ENCODE measurements at places on chromosomes 1 and 21.

GRCh38 chr21:45999581-46000181 is 18.1 kb downstream of the COL6A1 start:
- no peak for DNase-seq

DNA sequence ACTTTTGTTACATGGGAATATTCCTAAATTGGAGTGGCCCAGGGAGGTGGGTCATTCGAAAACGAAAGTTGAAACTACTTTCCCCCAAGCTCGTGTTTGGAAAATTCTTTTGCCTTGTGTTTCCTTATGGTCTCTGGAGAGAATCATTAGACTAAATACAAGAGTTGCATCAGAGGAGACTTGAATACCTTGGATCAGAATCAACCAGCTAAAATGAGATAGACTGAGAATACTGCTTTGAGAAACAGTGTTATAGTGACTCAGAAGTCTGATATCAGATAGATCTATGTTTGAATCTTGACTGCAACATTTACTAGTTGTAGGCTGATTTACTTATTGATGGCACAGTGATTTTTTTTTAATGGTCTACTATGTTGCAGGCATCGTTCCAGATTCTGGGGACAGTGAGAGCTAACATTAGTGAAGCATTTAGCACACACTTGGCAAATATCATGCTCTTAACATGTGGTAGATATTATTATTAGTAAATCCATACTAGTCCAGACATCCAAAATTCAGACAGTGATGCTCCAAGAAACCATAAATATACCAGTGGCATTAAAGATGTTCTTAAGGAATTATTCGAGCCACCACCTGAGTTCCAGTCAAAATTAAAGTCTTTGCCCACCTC is 12.9 kb upstream of the ACTN2 start:
- DNase-seq, result no peak

GRCh38 chr1:47758341-47759250 is 238.6 kb downstream of the TRABD2B start:
- DNase-seq, result no peak

DNA sequence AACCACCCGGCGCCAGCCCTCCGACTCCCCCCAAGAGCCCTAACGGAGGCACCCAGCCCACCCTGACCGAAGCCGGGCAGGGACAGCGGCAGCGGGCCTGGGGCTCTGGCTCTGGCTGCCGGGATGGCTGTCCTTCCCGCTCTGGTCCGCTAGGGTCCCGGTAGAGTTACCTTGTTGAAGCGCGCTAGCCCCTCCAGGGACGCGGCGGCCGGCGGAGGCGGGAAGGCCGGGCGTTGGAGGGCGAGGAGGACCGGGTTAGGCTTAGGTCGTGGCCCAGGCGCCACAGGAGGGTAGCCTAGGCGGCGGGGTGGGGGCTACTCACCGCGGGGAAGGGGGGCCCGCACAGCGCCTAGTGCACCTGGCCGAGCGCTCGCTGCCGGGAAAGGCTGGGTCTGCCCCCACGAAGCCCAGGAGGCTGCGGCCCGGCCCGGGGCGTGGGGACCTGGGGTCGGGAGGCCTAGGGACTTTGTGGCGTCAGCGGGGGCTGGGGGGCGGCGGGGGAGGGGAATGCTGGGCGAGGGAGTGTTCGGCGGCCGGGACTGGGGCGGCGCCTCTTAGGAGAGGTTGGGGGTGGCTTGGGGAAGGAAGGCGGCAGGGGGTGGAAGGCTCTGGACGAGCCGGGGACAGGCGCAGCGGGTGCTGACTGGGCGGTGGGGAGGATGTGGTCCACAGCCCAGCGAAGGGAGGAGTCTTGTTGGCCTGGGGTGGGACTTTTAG is at the start of gene TRIM17:
TSS of gene TRIM17 (minus strand) at position 645 of the 717 bp plus-strand sequence. CDS start 1,789 bp downstream, outside the sequence.
- no peak for DNase-seq

- no peak for DNase-seq
Measured at GRCh38 chr1:48246727-48247126, 24.2 kb downstream of the SLC5A9 start.

GRCh38 chr1:243547891-243548290 is 292.1 kb downstream of the SDCCAG8 start:
- no peak for DNase-seq

DNA sequence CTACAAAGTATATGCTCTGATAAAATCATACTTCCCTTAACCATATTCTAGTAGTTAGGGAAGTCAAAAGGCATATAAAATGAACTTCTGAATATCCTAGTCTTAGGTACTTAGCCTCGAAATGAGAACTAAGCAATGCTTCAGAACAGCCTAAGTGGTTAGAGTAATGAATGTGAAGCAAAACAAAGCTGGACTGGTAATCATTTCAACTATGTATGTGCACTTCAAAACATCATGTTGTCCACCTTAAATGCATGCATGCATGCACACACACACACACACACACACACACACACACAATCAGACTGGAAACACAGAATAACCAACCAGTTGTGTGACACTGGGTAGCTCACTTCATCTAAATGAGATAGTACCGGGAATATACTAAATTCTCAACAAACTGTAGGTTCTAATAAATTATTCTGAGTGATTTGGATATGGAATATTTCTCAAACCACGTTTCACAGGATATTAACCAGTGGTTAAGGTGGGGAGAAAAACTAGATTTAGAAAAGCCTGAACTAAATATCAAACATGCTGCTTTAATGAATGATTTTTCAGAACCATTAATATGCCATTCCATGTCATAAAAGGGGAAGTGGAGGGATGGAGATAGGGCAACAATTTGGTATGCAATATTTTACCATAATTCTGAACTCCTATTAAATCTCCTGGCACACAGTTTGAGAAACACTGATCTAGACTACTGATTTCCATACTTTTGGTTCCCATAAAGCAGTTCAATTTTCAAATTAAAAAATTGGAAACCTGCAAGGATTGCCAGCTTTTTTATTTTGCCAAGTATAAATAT is 19.5 kb downstream of the RNF115 start:
- DNase-seq, result no peak

GRCh38 chr1:200751717-200752116 is 13.0 kb downstream of the CAMSAP2 start:
- peak; percentile 82 for DNase-seq

GRCh38 chr1:45359882-45360513 is 19.8 kb upstream of the MUTYH start:
- no peak for DNase-seq

DNA sequence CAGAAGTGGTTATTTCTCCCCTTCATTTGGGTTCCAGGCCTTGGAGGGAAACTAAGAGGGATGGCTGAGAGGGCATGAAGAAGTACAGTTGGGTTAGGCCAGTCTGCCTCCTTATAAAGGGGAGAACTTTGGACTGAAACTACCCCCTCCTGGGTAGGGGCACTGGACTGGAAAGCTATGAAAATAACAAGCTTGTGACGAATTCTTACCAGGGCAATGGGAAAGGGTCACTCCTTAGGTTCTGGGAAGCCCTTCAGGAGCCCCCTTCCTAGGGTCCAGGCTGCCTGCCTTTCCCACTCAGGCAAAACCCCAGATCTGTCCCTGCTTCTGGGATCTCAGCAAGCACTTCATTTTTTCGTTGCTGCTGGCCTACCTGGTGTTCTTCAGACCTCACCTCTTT is 9.8 kb upstream of the P3R3URF start:
- no peak for DNase-seq

DNA sequence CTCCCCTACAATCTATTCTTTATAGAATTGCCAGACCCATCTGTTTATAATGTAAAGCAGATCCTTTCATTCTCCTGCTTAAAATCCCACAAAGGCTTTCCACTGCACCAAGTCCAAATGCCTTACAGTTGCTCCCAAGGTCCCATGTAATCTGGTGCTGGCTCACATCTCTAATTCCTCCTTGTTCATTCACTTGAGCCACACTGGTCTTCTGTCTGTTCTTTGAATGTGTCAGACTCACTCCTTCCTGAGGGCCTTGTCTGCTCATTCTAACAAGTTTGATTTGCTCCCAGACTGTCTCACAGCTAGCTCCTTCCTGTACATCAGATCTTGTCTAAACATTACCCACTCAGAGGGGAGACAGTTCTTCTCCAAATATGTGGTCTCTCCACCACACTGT is 38.9 kb downstream of the ALG14 start:
- DNase-seq, result no peak

GRCh38 chr1:165836664-165837482 is 9.5 kb downstream of the UCK2 start:
- DNase-seq, result no peak

GRCh38 chr1:197314682-197315081 is 46.6 kb downstream of the CRB1 start:
- DNase-seq, result no peak

- DNase-seq, result no peak
Measured at GRCh38 chr1:27409669-27410068, 17.2 kb downstream of the GPR3 start.

- DNase-seq, result no peak
Measured at GRCh38 chr1:14083277-14083676, 383.3 kb downstream of the PRDM2 start.

DNA sequence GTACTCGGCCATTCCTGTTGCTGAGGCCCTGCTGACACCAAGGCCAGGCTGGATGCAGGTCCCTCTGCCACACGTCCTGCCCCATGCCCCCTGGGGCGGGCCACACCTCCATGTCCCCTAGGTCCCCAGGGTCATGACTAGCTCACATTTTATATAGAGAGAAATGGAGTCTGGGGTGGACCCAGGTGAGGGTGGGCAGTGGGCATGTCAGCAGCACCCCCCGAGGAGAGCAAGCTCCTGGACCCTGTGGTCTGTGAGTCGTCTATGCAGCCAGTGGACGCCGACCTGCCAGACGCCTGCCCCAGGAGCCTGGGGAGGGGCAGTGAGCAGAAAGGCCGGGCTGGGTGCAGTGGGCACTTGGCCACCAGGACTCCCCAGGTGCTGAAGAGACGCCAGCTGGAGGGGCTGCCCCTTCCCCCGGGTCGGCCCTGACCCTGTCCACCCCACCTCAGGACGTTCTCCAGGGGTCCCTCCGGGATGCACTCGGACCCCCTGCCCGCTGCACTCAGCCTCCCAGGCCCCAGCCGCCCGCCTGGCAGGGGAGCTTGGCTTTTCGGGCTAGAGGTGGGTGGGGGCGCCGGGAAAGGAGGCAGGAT is 15.9 kb downstream of the SAMD11 start:
- DNase-seq, result no peak

DNA sequence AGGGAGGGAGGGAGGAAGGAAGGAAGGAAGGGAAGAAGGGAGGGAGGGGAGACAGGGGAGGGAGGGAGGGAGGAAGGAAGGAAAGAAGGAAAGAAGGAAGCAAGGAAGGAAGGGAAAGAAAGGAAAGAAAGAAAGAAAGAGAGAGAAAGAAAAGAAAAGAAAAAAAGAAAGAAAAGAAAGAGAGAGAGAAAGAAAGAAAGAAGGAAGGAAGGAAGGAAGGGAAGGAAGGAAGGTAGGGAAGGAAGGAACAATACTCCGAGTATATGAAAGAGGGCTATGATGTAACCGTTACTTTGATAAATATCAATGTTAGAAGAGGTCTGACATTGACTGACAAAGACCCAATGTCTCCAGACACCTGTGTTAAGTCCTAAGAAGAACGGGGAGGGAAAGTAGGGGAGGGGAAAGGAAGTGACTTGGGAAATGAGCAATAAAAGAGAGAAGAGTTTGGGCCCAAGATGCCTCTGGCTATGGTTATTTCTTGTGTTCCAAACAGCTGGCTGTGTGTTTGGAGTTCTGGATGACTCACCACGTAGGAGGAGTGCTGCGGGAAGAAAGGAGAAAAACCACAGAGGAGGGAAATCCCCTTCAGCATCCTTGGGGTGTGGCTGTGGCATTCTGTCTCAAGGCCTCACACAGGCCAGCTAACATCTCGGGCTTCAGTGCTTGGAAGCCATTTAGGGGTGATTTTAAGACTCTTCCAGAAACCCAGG is 37.0 kb upstream of the RXRG start:
- DNase-seq, result no peak

DNA sequence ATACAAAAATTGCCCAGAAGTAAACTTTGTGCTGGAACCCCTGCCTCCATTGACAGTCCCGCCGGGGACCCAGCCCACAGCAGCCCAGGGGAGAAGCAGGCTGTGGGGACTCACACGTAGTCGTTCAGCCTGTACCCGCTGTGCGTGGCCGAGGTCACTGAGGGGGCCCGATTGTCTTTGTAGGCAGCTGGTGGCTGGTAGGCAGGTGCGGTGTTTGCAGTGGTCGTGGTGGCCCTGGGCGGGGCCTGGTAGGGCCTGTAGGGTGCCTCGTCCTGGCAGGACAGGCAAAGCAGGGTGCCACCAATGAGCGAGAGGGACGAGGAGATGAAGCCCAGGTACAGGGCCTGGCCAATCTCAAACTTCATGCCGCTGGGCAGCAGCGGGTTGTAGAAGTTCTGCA is 19.1 kb downstream of the CLDN14 start:
- DNase-seq, result no peak

DNA sequence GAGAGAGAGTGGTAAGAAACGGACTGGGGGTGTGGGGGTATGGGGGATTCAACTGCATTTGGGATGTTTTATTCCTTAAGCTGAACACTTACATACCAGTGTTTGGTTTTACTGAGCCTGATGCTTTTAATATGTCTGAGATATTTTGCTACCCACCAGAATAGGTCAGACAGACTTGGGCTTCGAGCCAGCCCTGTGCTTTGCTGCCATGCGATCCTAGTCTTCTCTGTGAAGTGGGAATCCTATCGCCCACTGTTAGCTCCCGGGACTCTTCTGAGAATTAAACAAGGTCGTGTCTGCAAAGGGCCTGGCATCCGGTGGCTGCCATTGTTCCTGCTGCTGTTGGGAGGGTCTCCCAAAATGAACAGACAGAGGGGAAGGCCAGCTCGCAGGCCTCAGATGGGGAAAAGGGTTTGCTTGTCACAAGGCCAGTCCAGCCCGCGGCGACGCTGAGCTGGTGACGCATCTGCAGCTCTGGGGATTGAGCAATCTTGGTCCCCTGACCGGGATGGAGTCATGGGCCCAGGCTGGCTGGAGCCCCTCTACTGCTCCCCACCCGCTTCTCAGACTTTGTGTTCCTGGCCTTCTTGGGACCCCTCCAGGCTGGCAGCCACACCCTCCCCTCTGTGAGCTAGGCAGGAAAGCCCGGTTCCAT is 26.9 kb upstream of the ECE1 start:
- no peak for DNase-seq

DNA sequence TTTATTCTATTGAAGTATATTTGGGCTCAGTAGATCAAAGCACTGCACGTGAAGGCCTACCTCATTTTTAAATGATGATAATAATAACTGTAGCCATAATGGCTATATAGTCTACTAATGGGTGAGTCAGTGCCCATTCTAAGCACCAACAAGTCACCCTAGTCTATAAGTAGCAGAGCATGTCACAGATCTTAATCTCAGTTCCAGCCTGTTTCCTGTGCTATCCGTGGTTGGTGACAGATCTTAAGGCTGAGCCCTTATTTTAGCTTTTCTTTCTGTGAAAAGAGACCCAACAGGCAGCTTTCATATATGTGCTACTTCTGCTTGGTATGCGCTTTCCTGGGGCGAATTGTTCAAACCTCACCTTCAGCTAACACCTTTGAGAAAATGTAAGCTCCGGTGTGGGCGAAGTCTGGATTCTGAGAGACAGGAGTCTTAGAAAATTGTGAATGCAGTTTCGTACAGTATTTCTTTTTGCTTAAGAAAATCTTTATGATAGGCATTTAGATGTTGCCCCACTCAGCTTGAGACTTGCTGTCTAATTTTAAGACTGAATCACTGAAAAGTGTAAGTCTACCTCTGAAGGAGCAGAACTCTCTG is 59.6 kb downstream of the FMN2 start:
- peak; percentile 42 for DNase-seq

Measured in T-helper 2 cell (primary cell).